ENCODE measurements at places on chromosomes 3 and 15. TPM values are rescaled to one million over a fixed set of nuclear protein-coding genes. Genes with fewer than 3 reads are reported as not detected.

Gene ATP8B4
- total RNA-seq = 1.1 TPM

Gene RLBP1
- not detected for total RNA-seq

Gene SQOR
- 76.1 TPM for total RNA-seq

Gene GOLGA6L7
- total RNA-seq = not detected

Gene SIDT1
- 0.96 TPM for total RNA-seq

Gene NPAP1
- not detected for total RNA-seq

Gene MINDY2
- total RNA-seq = 4.3 TPM

Gene C2CD4A
- not detected for total RNA-seq
